ENCODE measurements at places on chromosomes 11 and 22.

- no peak for DNase-seq
Measured at GRCh38 chr11:69427906-69428880, 53.3 kb upstream of the LINC01488 start.

GRCh38 chr11:8282631-8283030, 19.0 kb upstream of the LMO1 start:
- DNase-seq: no peak

DNA sequence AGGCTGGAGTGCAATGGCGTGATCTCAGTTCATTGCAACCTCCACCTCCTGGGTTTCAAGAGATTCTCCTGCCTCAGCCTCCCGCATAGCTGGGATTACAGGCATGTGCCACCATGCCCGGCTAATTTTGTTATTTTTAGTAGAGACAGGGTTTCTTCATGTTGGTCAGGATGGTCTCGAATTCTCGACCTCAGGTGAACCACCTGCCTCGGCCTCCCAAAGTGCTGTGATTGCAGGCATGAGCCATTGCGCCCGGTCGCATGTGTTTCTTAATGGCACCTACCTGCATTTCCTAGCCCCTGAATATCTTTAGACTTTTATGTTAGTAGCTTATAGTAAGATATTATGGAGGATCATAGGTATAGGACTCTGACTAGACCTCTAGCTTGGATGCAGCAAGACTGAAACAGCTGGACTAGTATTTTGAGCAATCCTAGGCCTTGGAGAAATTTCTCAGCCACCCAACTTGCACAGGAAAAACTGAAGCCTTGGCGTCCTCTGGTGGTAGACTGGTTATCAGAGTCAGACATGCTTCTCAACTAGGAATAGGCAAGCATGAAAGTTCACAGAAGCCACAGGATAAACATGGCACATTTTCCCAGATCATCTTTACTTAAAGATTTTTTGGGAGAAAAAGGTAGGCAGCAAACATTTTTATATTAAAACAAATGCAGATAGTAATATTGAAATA, 22.7 kb upstream of the C1QTNF4 start:
- no peak for DNase-seq

DNA sequence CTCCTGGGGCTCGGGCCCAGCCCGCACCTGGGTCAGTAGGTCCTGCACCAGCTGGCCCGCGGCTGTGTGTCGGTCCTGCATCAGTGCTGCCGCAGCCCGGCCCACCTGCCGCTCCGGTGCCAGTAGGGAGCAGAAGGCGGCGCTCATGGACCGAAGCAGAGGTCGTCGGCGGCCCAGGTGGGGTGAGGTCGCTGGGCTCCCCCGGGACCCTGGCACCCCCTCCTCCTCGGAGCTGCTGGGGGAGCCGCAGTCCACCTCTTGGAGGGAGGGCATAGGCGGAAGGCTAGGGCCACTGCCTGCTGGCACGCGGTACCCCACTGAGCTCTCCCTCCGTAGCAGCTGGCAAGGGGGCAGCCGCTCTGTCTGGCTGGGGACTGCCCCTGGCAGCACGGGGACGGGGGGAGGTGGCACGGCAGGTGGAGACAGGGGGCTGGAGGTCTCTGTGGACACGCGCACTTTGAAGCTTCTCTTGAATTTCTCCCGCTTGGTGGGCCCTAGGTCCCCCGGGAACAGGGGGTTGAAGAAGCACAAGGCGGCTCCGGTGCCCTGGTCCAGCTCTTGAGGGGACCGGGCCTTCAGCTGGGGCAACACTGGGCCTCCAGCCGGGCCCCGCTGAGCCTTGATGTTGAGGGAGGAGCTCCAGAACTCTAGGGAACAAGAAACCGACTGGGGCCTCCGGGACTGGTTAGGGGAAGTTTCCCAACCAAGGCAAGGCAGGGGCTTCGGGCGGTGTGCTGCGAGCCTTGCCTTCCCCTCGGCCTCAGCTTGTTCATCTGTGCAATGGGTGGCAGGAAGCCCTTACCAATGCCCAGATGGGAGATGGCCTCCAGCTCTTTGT, 1.4 kb downstream of the RIN1 start:
- DNase-seq: no peak

DNA sequence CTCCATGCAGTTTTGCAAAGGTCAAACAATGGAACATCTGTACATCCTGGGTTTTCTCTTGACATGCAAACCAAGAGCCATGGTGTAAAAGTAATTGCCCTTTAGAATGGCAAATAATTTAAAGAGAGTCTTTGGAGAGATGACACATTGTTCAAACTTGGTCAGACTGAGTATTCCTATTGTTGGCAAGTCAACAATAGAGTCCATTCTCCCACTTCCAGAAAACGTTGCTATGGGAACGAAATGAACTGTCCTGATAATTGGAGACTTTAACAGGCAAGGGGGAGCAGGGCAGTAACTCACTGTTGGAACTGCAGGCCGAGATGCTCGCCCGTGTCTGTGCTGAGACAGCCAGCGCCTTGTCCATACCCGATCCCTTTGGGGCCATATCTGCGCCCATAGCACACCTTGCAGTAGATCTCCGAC, 13.9 kb downstream of the CSRP3 start:
- DNase-seq: no peak

- no peak for DNase-seq
Measured at GRCh38 chr22:44412136-44412731, 85.8 kb downstream of the RTL6 start.

GRCh38 chr22:37162221-37163095, 12.7 kb upstream of the IL2RB start:
- DNase-seq: no peak

DNA sequence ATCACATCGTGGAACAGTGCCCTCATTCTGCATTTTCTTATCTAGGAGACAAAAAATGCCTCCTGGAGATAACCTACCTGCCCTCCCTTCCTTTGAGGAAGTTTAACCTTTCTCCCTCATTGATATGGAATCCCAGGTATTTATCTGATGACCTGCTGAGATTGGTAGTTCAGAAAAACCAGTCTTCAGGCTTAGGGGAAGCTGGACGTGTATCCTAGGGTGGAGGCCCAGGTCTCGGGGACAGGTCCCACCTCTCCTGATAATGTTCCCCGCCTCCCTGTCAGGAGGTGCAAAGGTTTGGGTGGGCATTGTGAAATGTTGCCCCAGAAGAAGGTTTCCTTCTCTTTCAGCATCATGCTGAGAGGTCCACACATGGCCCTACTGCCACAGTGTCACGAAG, 186.9 kb upstream of the NAV2 start:
- DNase-seq: no peak

GRCh38 chr11:46564459-46564858, 29.4 kb downstream of the AMBRA1 start:
- no peak for DNase-seq

DNA sequence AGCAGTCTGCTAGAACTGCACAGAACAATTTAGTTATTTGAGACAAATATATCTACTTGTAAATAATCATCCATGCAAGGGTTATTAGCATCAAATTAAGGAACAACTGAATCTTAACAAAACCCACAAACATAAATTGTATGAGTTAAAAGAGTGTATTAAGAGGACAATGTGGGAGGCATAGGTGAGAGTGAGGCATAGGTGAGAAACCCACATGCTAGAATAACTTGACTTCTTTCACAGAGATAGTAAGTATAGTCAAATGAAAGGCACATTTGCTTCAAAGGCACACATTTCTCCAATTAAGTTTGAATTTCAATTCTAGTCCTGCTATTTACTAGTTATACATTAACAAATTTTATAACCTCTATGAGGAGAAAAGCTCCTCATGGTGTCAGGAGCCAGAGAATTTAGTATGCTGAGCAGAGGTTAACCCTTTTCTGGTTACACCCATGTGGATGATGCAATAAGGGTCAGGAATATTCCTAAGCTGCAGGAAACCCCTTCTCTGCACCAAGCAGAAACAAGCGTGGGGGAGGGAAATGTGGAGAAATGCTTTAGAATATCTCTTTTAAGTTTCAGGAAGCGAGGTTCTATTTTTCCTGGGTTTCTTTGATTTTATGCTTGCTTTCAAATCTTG, 264.2 kb downstream of the GRM5 start:
- DNase-seq: no peak

DNA sequence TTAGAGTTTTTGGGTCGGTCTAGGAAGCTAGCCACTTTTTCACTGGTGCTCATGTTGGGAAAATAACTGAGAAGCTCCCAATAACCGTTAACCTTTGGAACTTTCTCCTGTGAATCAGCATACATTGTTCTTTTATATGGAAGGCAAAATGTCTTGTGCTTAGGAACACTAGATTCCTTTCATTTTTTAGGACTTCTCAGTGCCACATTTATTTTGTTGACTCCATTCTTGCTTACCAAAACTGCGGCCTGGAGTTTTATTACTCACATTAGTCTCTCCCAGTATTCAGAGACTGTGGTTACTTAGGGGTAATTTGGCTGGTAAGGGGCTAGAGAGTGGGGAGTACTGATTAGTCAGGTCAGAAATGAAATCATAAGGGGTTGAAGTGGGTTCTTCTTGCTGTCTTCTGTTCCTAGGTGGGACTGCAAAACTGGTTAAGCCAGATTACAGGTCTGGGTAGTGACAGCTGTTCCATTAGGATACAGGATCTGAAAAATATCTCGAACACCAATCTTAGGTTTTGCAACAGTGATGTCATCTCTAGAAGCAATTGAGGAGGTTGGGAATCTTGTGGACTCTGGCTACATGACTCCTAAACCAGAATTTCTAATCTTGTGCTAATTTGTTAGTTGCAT, 631.4 kb upstream of the LUZP2 start:
- no peak for DNase-seq

- no peak for DNase-seq
Measured at GRCh38 chr22:24894998-24895397, 51.5 kb downstream of the LHFPL7 start.

- DNase-seq: no peak
Measured at GRCh38 chr11:70662691-70663098, 264.4 kb downstream of the CTTN start.

DNA sequence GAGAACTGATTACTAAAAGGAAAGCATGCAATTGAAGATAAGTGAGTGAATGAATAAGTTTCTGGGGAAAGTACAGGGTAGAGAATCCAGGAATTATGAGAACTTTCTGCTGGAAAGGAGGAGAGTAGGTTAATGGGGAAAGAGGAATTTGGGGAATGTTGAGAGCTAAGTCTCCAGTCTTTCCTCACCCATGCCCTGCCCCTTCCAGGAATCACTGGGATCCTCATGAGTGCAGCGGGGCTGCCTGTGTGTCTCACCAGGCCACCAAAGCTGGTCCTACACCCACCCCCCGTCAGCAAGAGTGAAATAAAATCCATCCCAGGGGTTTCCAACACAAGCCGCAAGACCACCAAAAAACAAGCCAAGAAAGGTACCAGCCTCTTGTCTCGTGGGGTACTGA, 17.0 kb downstream of the DTX4 start:
- no peak for DNase-seq

- DNase-seq: no peak
Measured at GRCh38 chr11:14618060-14618459, 25.5 kb upstream of the PDE3B start.

DNA sequence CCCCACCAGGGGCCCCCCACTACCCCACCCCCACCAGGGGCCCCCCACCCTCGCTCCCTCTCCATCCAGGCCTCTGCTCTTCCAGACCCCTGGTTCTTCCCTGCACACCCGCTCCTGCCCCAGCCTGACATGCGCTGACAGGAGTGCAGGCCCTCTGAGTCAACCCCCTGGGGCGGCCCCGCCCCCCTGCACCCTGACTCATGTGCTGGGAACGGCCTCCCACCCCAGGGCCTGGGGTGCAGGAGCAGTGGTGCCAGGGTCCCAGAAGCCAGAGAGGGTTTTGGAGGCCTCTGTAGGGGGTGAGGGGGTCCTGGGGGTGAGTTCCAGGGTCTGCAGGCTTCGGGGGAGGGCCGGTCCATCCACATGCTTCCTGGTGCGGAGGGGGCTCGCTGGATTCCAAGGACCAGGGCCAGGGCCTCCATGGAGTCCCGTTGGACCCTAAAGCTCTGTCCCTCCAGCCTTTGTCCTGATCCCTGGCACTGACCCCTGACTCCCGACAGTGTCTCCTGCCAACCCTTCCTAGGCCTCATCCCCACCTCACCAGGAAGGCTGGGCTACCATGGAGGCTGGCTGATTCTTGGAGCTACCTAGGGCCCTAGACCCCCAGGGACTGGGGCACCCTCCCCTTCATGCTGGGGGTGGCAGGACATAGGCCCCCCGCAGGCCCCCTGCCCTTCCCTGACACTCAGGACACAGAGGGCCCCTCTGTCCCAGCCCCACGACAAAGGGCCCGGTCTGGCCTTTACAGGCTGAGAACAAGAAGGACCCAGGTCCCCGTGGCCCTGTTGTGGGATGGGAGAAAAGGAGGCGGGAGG, 583 bp upstream of the PKP3 start:
- DNase-seq: no peak

- no peak for DNase-seq
Measured at GRCh38 chr11:96075532-96075959, 151.6 kb upstream of the MTMR2 start.

- no peak for DNase-seq
Measured at GRCh38 chr11:7572001-7572712, 58.4 kb downstream of the PPFIBP2 start.

GRCh38 chr11:130808541-130808940, 107.7 kb downstream of the SNX19 start:
- no peak for DNase-seq

- DNase-seq: no peak
Measured at GRCh38 chr11:73570415-73571114, 27.3 kb downstream of the FAM168A start.

GRCh38 chr11:2789331-2789730, 89.5 kb upstream of the KCNQ1OT1 start:
- DNase-seq: no peak

DNA sequence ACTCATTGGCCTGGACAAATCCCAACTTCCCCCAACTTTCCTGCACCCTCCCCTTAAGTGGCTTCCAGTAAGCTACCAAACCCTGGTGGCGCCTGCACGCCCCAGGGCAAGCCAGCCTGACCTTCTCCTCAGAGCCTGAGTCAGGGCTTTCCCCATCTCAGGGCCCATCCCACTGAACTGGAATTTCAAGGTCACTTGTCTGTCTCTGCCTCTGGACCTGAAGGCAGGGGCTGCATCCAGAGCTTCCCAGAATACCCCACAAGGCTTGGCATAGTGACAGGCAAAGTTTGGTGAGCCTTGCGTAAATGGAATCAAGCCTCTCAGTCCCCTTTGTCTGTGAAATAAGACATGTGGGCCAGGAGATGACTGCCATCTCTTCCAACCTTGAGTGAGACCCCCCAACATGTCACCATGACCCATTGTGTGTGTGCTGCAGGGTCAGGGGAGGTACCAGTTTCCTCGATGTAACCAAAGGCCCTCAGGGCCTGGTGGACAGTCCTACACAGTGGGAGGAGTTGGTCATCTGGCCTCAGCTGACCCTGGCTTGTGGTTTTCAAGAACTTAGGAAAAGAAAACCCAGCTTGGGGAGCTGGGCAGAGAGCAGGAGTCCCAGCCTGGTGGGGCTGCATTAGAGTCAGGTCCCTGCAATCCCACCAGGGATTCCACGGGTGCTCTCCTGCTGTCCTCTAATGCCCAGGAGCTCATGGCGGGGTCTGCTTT, 8.9 kb downstream of the ALX4 start:
- peak; percentile 24 for DNase-seq

- no peak for DNase-seq
Measured at GRCh38 chr11:24598641-24599040, 101.8 kb downstream of the LUZP2 start.

DNA sequence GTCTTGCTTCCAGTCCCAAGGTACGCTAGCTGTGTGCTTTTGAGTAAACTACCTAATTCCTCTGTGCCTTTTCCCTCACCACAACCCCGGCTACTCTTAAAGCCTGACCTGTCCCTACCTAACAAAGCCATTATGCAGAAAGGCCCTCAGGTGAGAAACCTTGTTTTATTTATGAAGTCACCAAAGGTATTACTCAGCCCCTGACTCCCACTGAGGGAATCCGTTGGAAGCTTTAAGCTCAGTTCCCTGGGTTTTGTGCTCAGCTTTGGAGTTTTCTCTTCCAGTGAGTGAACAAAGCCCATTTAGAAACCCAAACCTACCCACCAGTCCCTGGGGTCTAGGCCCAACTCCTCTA, 90.9 kb downstream of the APIP start:
- no peak for DNase-seq

All from GOT3 (cell line).